ENCODE measurements at places on chromosomes 13 and 19. TPM values are rescaled to one million over a fixed set of nuclear protein-coding genes. Genes with fewer than 3 reads are reported as not detected.

Gene SIGLEC11
- polyA plus RNA-seq: 4.6 TPM

Gene IFNL1
- not detected for polyA plus RNA-seq

Gene MYBPC2
- 0.77 TPM for polyA plus RNA-seq

Gene ZFP36
- polyA plus RNA-seq: 47.2 TPM

Gene PINLYP
- 18.7 TPM for polyA plus RNA-seq

Gene IRGC
- not detected for polyA plus RNA-seq

Gene SPRYD7
- polyA plus RNA-seq: 13.6 TPM
